Prostate gland (tissue), 2 donors: ENCODE measurements at places on chromosomes 1 and 21. TPM values are rescaled to one million over a fixed set of nuclear protein-coding genes. Genes with fewer than 3 reads are reported as not detected.

- DNase-seq, result no peak
Observed at GRCh38 chr1:212129781-212130180, 94.2 kb downstream of the DTL start.

GRCh38 chr1:165616054-165616612 is 14.9 kb upstream of the MGST3 start:
- DNase-seq, result peak; percentile 17

- no peak for DNase-seq
Observed at GRCh38 chr21:22711636-22712035, 1713.4 kb downstream of the NCAM2 start.

Gene PDE4B
- total RNA-seq, result 55.4 TPM

Gene FCRLA
- total RNA-seq, result not detected

DNA sequence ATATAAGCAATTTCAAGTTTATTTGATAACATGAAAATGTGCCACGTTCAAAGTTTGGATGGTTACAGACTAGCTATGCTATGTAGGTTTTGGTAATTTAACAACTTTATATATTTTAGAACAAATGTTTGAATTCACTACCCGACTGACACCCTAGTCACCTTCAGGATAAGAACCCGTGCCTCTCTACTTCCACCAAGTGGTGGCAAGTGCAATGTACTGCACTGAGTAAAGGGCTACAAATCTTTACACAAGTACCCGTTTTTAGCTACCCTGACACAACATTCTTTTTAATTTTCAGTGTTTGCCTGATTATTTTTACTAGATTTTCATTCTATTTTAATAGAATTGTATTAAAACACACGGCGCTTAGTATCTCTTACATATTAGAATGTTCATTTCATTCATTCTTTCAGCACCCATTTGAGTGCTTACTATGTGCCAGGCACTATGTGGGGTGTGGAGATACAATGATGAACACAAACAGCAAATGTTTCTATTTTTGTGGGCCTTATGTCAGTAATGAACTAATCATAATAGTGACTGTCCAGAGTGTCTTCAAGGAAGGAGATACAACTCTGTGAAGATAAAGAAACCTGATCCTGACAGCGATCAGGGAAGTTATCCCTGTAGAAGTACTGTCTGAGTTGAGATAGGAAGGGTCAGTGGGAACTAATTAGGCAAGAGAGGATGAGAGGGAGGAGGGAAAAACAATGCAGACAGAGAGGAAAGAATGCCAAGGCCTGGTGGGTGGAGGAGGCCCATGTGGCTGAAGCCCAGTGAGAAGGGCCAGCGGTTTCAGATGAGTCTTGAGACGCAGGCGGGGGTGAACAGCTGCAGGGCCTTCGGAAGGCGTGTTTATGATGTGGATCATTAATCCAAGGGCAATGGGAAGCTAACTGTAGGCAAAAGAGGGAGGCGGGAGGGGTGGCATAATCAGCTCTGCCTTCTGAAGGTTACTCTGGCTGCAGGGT is 3.8 kb downstream of the LCA5L start:
- DNase-seq, result no peak
